ENCODE measurements at places on chromosomes 13 and 19.

DNA sequence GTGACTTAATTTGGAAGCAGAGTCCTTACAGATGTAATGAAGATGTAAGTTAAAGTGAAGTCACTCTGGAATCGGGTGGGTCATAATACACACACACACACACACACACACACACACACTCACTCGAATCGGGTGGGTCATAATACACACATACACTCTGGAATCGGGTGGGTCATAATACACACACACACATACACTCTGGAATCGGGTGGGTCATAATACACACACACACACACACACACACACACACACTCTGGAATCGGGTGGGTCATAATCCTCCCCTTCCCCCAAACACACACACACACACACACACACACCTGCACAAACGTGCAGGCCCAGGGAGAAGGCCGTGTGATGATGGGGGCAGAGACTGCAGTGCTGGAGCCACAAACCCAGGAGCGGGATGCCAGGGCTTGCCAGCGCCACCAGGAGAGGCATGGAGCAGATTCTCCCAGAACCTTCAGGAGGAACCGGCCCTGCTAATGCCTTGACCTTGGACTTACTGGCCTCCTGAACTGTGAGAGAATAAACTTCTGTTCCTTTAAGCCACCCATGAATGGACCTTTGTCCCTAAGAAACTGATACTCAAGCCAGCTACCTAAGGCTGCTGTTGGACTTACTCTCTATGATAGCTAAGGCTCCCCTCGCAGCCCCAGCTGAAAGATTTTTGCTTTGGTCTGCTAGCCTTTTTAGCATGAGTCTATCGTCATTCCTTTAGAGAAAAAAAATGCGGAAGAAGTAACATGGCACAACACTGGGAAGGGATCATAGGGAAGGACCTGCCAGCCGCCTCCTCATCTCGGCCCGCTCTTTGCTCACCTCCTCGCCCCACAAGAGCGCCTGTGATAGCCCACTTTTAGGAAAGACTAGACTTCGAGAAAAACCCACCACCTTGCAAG, 136.2 kb upstream of the RNF113B start:
- DNase-seq, result no peak

DNA sequence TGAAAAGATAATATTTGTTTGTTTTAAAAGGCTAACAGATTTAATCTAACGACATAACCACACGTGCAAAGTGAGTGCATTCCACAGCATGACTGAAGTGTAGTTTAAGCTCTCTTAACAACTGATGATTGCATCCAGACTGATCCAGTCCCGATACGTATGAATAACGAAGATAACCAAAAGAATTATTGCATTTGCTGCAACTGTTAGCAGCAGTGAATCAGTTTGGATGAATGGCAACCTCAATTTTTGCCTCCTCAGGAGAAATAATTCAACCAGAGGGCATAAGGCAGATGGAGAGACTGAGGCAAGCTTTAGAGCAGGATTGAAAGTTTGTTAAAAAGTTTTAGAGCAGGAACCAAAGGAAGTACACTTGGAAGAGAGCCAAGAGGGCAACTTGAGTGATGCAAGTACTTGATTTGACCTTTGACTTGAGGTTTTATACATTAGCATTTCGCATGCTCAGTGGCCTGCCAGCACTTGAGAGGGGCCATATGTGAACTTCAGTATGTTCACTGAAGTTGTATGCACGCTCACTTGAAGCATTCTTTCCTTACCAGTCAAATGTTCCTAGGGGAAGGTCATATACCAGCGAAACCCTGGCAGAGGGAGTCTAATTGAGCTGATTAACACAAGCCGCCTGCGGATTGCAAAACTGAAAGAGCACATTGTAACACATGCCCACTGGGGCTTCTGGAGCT, 835.0 kb upstream of the PCDH20 start:
- DNase-seq, result peak; percentile 42

- DNase-seq, result no peak
These were observed 9.3 kb downstream of the MAP3K10 start for GRCh38 chr19:40200341-40201099.

- DNase-seq, result no peak
These were observed 2.8 kb upstream of the A1BG start for GRCh38 chr19:58355908-58356765.

DNA sequence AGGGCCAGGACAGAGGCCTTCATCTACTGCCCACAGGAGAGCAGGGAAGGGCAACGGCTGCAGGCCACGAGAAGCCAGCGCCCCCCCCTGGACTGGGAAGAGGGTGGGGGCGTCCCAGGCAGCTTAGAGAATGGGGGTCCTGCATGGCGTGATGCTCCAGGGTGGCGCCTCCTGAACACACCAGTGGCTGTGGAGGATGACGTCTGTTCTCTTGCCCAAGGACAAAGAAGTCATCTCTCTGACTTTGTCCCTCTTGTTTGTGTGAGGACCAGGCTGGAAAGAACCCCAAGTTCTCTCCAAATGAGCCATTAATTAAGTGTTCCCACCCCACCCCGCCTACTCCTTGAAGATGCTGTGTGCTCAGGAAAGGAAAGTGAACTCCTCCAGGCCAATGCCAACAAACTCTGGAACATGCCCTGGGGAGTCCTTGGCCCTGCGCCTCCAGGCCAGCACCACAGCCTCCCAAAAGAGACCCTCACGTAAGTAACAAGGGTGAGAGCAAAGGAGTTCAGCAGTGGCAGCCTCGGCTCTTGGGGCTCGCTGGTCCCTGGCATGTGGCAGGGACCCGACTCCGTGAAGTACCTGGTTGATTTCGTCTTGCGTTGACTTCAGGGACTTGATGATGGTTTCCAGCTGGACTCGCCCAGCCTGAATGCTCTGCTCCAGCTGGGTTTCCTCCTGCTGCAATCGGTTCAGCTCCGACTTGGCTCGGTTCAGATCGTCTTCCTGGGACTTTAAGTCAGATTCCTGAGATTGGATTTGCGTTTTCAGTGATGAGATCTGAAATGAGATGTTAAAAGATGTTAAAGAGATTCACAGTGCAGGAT, 68.4 kb downstream of the EPS15L1 start:
- no peak for DNase-seq

- no peak for DNase-seq
These were observed 192.9 kb downstream of the DCT start for GRCh38 chr13:94286581-94286980.

DNA sequence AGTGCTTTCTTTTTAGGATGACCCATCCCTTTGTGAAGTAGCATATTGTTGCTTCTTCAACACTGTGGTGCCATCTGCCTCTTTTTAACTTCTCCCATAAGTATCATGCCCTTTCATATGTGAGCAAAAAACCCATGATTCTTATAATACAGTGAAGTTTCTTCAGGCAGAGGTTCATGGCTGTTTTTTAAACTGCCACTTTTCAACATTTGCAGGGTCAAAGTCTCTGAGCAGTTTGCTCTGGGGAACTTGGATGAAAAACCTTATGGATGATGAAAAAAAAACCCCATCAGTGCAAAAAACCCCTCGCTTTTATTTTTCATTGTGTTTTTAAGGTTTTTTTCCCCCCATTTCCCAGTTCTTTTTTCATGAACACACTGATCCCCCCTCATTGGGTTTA, 158.5 kb downstream of the LMO7 start:
- DNase-seq, result no peak

- peak; percentile 22 for DNase-seq
These were observed 518 bp downstream of the TFDP1 start for GRCh38 chr13:113584870-113585671.

DNA sequence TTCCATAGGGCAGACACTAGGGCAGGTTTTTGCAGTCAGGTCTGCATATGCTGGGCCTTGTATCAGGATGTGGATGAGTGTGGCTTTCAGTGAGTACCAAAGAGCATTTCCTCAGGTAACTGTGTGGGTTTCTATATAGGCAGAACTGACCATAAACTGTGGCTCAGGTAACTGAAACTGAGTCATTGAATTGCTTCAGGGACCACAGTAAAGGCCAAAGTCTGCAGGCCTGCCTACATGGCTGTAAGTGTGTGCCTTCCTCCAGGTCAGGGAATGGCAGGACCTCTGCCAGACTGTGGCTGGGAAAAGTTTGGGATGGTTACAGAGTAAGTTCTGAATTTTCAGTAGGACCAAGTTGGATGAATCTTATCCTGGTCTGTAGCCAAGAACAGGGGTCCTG, 85.6 kb downstream of the ZNF486 start:
- no peak for DNase-seq

DNA sequence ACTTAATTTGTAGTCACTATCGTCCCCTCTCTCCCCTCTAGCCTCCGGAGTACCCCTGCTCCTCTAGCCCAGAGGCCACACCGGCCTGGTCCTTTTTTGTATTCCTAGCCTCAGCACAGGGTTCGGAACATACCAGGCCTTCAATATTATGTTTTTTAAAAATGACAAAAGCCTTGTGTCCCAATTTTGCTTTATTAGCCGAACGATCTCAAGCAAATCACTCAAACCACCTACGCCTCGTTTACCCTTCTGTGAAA, 463 bp upstream of the POMP start:
- DNase-seq, result no peak

DNA sequence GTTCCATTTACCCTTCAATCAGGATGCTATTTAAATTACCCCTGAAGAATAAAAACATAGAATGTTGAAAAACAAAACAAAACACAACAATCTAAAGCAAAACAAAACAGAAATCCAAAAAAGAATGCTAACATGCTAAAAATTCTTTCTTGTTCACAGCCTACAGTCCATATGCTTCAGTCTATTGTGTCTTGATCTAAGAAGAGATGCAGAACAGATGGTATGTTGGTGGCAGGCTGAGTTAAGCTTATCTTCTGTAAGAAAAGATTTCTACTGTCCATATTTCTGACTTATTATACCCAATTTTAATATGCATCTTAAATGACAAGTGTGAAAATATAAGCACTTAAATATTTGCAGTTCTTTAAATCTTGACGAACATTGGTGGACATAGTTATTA, 356.1 kb upstream of the SLITRK1 start:
- no peak for DNase-seq

DNA sequence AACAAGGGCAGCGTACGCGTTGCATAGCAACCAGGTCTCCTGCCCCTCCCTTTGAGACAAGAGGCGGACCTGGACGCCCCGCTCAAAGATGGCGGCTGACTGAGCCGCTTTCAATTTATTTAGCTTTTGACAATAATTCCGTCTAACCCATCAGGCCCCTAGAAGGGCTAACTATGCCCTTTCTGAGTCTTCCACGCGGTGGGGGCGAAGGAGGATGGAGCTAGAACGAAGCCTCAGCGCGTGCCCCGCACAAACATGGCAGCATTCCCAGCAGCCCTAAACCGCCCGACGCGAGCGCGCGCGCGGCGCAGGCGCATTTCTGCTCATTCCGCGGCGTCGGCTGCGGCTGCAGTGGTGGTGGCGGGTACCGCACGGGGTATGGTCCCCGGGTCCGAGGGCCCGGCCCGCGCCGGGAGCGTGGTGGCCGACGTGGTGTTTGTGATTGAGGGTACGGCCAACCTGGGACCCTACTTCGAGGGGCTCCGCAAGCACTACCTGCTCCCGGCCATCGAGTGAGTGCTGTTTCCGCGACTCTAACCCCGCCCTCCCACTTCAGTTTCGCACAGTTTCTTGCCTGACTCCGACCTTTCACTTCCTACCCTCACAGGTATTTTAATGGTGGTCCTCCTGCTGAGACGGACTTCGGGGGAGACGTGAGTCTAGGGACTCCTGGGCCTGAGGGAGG, at the start of gene MED25:
TSS of gene MED25 (plus strand) at position 326 of the 685 bp plus-strand sequence. CDS start at position 379, 53 bp downstream.
- peak; percentile 83 for DNase-seq

- no peak for DNase-seq
These were observed 76.7 kb downstream of the MBNL2 start for GRCh38 chr13:97298816-97299215.

DNA sequence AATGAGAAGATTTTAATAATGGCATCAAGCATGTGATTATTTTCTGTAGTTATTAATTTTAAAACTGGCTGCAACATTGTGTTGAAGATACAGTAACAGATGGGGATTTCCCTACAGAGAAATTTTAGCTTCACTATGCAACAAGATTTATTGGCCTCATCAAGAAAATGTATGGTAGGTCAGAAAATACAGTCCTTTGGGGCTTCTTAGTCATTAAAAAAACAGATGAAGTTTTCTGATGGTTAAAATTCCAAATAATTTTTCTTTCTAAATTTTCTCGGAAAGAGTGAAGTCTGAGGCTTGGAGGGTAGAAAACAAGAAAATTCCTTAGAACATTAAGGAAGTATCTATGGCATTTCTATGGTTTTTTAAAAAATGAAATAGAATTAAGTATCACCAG, 1790.8 kb upstream of the PCDH20 start:
- DNase-seq, result no peak

DNA sequence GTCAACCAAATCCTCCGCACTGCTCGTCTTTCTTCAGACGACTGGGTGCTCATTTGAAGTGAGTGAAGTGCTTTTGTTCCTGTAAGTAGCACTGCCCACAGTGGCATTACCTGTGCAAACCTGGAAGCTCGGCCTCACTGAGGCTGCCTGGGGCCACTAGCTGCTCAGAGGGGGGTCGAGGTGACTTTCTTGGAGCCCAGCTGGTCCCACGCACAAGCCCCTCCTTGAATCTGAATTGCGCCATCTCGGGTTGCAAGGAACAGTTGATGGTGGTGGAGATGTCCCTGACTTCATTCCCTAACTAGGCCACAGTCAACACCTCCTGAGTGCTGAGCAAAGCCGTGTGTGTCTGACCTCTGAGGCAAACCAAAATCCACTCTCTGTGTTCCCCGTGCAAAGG, 79.3 kb upstream of the GPR183 start:
- DNase-seq, result no peak

DNA sequence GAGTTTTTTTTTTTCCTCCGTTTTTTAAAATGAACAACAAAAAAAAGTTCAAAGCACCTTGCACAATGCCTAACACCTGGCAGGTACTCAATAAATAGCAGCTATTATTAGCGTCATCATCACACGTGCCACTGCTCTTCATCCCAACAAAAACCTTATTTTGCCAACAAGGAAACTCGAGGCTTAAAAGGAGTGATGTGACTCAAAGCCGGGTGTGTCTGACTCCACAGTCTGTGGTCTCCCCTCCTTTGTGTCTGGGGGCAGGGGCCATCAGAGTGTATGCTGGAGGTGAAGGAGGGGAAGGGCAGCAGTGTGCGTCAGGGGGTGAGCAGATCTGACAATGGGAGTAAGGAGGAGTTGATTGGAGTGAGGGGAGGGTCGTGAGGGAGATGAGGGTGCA, 34.1 kb upstream of the POU2F2 start:
- DNase-seq, result no peak

- DNase-seq, result no peak
These were observed 118.4 kb downstream of the RAB20 start for GRCh38 chr13:110442930-110443621.

GRCh38 chr13:94860981-94861407, 148.6 kb upstream of the SOX21 start:
- DNase-seq, result no peak

GRCh38 chr19:12623361-12624031, 12.8 kb downstream of the ZNF791 start:
- no peak for DNase-seq

DNA sequence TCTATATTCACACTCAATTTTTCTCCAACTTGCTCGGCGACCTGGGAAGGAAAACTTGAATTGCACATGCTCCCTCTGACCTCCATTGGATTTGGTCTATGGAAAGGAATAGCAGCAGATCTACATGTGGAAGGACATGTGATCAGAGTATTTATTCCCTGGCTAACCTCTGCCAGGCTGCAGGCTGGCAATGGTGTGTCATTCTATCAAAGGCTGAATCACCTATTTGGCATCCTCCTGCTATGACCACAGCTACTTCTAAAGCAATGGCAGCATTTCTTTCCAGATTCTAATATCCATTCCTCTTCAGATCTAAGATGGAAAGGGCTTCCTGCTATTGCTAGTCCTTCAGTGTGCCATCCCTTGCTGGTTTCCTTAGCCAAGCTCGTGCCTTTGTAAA, 144.3 kb upstream of the FREM2 start:
- DNase-seq, result no peak
